Stimulated activated memory B cell treated with anti-CD40 and anti-IgM and Interleukin-4, amounts not matched to agents 10 μg/mL and 1 μg/mL and 100 μg/mL, for 72 hours (primary cell): ENCODE measurements at places on chromosomes 4 and X.

- no peak for ATAC-seq
These were observed 111.2 kb downstream of the ZNF518B start for GRCh38 chr4:10346023-10346422.

DNA sequence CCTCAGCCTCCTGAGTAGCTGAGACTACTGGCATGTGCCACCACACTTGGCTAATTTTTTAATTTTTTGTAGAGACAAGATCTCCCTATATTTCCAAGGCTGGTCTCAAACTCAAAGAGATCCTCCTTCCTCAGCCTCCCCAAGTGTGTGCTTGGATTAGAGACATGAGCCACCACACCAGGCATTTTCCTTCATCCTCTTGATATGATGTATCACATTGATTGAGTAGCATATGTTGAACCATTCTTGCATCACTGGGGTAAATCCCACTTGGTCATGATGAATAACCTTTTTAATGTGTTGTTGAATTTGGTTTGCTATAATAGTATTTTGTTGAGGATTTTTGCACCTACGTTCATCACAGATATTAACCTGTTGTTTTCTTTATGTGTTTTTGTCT is 24.2 kb upstream of the PPM1K start:
- no peak for ATAC-seq

DNA sequence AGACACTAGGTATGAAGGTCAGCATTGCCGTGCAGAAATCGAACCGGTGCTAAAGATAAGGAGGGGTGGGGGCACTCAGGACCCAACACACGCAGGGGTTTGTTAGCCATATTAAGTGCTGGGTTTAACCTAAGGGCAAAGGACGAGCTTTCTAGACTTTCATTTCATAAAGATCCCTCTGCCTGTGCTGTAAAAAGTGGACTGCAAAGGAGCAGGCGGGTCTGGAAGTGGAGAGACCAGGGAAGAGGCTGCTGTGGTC is 1.3 kb downstream of the CASP3 start:
- ATAC-seq: no peak

GRCh38 chr4:151888367-151888866 is 127.6 kb upstream of the GATB start:
- peak; percentile 53 for ATAC-seq

- ATAC-seq: no peak
These were observed 1639.6 kb upstream of the PCDH10 start for GRCh38 chr4:131509521-131509920.

DNA sequence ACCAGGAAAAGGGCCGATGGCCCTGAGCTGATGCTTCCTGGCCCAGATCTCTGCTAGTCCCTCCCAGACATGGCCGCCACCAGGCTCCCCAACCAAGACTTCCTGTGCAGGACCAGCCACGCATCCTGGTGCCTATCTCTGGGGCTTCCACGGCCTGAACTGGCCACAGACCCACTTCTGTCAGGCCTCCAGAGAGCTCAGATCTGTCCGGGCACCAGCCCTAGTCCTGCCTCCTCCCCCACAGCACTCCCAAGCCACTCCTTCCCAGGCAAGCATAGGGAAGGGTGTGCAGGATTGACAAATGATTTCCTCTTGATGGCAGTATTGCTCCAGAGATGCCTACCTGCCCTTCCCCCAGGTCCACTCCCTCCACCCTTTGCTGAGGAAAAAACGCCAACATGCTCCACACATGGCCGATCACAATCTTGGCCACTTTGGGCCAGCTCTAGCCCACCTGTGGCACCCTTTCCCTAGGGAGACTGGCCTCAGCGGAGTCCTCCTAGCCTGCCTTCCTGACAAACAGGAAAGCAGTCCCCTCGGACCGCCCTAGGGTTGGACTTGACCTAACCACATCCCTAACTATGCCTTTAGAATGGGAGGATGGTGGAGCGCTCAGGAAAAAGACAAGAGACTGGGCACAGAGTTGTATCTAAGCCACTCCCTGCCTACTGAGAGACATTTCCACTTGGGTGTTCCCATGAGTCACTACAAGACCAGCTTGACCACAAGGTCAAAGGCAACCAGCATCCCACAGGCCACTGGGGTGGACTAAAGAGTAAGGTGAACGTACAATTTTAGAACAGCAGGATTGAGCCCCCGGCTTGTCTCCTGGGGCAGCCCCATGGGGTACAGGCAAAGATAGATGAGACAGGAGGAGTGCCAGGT is 277.5 kb upstream of the AGTR2 start:
- no peak for ATAC-seq

DNA sequence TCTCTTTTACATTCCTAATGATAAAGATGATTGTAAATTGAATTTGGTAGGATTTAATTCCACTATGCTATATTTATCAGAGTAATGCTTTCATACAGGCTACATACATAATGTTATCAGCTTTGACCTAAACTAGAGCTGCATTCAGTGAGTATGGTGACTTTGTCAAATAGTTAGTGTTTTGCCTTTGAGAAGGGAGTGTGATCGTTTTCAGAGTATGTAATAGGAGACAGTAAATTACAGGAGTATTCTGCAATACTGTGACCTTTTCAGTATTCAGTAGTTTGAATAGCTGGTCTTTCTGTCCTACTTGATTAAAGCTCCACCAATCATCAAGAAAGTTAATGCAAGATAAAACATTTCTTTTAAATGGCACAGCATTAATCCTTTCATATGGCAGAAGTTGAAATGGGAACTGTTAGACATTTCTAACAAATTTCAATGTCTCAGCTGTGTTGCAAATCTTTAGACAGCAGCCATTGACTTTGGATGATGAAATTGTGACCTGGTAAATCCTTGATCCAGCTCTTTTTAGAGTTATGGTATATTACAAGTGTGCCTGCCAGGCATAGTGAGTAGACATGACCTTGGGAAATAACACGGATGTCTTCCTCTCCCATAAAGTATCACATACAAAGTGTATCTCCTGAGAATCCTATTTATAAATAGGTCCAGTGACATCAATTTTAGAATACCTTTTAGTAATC is 455.3 kb downstream of the KCTD8 start:
- ATAC-seq: no peak

GRCh38 chrX:153632595-153632946 is 14.4 kb upstream of the DUSP9 start:
- no peak for ATAC-seq

GRCh38 chr4:31183256-31183655 is 463.1 kb downstream of the PCDH7 start:
- ATAC-seq: no peak

DNA sequence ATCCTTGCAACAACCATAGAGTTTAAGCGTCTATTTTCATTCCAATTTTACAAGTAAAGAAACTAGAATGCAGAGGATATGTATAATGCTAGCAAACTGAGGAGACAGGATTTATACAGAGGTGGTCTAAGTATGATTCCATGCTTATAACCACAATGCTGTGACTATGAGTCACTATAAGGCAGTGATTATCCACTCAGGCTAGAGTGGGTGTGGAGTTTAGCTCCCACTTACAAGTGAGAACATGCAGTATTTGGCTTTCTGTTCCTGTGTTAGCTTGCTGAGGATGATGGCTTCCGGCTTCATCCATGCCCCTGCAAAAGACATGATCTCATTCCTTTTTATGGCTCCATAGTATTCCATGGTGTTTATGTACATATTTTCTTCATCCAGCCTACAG is 41.6 kb upstream of the EDA2R start:
- no peak for ATAC-seq

GRCh38 chrX:110120025-110120424 is 117.1 kb downstream of the TMEM164 start:
- ATAC-seq: no peak

DNA sequence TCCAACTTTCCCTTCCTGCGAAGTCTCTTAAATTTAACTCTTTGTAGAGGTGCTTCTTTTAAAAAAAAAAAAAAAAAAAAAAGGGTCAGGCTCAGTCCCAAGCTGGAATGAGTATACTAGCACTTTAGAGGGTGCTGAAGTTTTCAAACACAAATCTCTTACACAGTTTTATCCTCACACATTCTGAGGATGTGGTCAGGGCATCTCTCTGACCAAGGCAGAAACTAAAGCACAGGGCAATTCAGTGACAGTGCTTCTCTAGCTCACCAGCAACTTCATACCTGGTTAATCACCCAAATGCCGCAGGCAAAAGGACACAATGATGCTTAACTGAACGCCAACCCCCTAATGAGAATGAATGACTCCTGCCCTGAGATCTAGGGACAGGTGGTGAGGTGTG is 9.8 kb upstream of the PGM2 start:
- ATAC-seq: no peak

DNA sequence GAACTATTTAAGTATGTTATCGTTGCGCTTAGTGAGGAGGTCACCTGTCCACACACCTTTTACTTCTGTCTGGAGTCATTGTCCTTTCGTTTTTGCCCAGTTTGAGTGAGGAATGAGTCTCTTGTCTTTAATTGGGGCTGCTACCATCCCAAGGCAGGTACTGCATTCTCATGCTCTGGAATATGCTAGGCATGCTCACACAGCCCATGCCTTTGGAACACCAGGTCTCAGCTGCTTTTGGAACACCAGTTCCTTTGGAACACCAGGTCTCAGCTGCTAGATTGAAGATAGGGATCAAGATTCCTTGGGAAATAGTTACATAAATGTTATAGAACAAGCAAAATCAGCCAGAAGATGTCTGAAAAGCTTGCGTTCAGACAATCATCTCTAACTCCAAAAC is 73.1 kb downstream of the AREG start:
- no peak for ATAC-seq

DNA sequence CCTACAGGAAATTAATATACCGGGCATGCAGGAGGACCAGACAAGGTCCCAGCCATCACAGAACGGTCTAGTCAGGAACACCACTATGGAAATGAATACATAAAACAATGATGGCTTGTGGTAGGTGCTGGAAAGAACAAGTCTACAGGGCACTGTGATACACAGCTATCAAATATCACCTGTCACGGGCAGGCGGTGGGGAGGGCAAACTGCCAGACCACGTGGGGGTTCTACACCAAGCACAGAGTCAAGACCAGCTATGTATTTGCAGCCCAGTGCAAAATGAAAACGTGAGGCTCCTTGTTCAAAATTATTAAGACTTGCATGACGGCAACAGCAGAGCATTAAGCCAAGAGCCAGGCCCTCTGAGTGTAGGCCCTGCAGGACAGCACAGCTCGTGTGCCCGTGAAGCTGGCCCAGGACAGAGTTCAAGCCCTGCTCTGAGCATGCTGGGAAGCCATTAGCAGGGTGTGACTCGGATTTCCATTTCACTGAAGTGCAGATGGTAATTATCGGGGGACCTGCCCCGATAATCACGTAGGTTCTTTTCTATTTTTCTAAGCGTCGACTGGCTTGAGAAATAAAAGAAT is 83.6 kb downstream of the JAKMIP1 start:
- no peak for ATAC-seq

DNA sequence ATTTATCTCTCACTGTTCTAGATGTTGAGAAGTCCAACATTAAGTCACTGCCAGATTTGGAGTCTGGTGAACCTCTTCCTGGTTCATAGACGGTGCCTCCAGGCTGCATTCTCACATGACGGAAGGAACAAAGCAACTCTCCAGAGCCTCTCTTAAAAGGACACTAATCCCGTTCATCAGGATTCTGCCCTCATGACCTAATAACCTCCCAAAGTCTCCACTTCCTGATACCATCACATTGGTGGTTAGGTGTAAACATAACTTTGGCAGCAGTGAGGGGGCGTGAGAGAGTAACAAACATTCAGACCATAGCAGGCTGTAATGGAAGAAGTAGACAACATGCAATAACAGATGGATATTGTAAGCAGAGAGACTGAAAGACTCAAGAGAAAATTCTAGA is 388.6 kb downstream of the PDHA2 start:
- ATAC-seq: no peak

GRCh38 chrX:129557844-129558480 is 17.9 kb downstream of the OCRL start:
- no peak for ATAC-seq

DNA sequence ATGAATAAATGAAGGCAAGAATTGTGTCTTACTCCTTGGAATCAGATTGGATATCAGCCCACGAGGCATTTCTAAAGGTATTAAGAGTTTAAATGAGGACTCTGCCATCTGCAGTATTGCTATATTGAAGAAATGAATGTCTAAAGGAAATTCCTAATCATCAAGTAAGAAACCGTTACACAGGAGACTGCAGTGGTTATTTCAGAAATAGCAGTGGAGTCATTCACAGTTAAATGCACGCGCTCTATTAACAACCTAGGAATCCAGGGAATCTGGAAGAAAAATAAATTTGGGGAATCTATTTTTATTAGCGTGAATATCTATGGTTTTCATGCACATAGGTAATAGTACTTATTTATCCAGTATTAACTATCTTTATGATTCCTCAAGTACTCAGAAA is 334.2 kb downstream of the TENM3 start:
- no peak for ATAC-seq

- ATAC-seq: no peak
These were observed 14.2 kb downstream of the BST1 start for GRCh38 chr4:15717086-15717485.

- no peak for ATAC-seq
These were observed 173.8 kb downstream of the NSUN7 start for GRCh38 chr4:40923316-40924095.

GRCh38 chrX:8773117-8773516 is 28.1 kb downstream of the FAM9A start:
- no peak for ATAC-seq

- no peak for ATAC-seq
These were observed 47.4 kb upstream of the PTCHD1 start for GRCh38 chrX:23287191-23287725.

- no peak for ATAC-seq
These were observed 27.2 kb upstream of the TMSB4X start for GRCh38 chrX:12947545-12948235.

- ATAC-seq: no peak
These were observed 23.2 kb downstream of the APOO start for GRCh38 chrX:23884427-23885024.

DNA sequence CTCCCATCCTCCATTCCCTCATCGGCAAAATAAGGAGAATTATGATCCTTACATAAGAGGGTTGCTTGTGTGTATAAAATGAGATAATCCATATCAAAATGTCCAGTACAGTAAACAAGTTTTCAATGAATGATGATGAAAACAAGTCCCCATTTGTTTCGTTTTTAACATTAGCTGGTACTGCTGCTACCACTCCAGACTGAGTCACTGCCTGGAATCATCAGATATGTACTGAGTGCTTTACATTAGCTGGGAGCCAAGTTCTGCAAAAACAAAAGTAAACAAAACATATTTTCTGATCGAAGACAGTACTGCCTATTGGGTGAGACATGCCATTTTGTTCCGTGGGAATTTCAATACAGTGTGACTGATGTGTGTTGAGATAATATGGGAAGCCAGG is 123.2 kb upstream of the IGFBP7 start:
- ATAC-seq: no peak

GRCh38 chr4:187017147-187017546 is 293.5 kb upstream of the FAT1 start:
- no peak for ATAC-seq

- ATAC-seq: no peak
These were observed 50.7 kb upstream of the NOCT start for GRCh38 chr4:138964716-138965426.

DNA sequence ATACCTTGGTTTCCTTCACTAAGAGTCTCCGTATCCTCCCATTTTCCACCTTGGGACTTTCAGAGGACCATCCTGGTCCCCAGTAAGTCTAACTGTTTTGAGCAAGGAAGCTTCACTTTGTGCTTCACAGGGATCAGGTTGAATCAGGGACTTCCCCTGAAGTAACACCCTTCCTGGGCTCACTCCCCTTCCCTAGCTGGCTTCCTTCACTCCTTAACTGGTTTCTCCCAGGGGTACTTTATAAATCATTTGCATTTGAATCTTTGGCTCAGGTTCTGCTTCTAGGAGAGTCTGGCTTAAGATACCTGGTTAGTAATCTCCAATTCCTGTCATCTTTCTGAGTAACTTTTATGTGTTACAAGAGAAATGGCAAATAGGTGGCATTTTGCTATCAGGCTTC is 24.5 kb upstream of the GRIA2 start:
- ATAC-seq: no peak
